KG1 (cell line): ENCODE measurements at places on chromosomes 12 and 14.
A peak's percentile ranks its signal among the peaks of the same experiment; 100 is the strongest.

GRCh38 chr12:113396200-113396599 lies 7.5 kb downstream of the SDS start:
- DNase-seq: no peak

GRCh38 chr14:38063711-38064320 lies 143.9 kb upstream of the SSTR1 start:
- DNase-seq: no peak

GRCh38 chr14:76918782-76919394 lies 92.7 kb downstream of the LRRC74A start:
- no peak for DNase-seq

- no peak for DNase-seq
Observed at GRCh38 chr12:109222062-109222461, 87.0 kb downstream of the FOXN4 start.

- DNase-seq: no peak
Observed at GRCh38 chr14:51441001-51441400, 201.0 kb downstream of the TMX1 start.

DNA sequence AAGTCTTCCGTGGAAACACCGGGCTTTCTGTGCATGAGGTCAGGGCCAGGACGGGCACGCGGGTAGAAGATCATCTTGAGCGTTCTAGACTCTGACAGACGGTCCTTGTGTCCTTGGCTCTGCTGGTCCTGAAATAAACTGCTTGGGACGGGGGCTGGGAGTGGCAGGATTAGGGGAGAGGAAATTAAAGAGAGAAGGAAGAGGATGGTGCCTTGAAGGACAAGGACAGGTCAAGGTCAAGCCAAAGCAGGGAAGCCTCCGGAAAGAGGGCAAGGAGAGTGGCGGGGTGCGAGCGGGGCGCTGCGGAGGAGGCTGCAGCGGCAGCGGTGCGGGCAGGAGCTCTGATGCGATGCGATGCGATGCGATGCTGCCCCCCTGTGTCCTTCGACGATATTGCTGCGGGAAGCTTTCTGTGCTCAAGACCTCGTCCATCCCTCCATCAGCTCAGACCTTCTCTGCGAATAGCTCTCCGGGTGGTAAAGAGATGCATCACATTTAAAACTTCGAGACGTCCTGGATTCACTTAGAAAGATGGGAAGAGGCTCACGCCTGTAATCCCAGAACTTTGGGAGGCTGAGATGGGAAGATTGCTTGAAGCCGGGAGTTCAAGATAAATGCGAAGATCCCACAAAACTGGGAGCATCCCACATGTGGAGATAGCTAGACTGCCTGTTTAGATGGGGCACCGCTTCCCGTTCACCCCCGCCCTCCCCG lies 110.1 kb upstream of the TMEM132D start:
- peak; percentile 15 for DNase-seq

DNA sequence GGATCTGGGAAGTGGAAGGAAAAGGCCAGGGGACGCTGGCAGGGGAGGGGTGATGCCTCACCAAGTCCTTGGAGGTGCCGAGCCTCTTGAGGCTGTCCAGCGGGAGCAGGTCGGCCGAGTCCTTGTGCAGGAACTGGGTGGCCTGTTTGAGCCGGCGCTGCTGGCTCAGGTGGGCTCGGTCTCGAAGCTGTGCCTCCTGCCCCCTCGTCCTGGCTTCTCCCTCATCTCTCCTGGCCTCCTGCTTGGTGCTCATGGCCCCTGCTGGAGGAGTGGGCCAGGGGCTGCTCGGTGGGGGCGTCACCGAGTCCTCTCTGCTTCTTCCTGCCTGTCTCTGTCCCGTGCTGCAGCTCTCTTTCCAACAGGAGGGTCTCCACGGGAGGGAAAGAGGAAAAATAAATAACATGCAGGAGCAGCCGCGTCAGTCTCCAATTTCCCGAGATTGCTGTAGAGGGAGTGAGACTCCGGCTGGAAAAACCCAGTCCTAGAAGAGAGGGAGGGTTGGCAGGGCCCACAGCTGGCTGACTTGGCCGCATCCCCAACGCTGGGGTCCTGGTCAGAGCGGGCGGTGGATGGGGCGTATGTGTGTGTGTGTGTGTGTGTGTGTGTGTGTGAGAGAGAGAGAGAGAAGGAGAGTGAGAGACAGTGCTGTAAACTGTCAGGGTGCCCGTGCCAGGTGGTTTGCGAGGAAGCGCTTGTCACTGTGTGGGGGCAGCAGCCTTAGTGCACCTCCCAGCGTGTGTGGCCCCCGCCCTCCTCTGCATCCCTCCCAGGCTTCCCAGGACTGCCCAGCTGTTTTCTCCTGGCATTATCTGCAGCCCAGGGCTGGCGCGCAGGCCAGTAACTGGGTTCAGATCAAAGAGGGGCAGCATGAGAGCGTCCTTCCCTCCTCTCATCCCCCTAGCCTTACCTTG lies at the start of gene NRIP2:
Gene NRIP2, minus strand, starts transcription at position 455 of the 911 bp plus-strand sequence. Its CDS starts 52 bp downstream, at position 403.
- DNase-seq: no peak

- DNase-seq: no peak
Observed at GRCh38 chr14:60101786-60102185, 10.1 kb downstream of the PCNX4 start.

- no peak for DNase-seq
Observed at GRCh38 chr14:99966037-99966835, 99.0 kb upstream of the EVL start.

GRCh38 chr14:98651037-98651436 lies 621.0 kb downstream of the BCL11B start:
- no peak for DNase-seq
